Activated naive CD8-positive, alpha-beta T cell treated with anti-CD3 and anti-CD28 coated beads for 36 hours (primary cell): ENCODE measurements at places on chromosomes 2 and 18. TPM values are rescaled to one million over a fixed set of nuclear protein-coding genes. Genes with fewer than 3 reads are reported as not detected.

The SLC8A1 gene
- total RNA-seq: 0.22 TPM

The GALR1 gene
- not detected for total RNA-seq

DNA sequence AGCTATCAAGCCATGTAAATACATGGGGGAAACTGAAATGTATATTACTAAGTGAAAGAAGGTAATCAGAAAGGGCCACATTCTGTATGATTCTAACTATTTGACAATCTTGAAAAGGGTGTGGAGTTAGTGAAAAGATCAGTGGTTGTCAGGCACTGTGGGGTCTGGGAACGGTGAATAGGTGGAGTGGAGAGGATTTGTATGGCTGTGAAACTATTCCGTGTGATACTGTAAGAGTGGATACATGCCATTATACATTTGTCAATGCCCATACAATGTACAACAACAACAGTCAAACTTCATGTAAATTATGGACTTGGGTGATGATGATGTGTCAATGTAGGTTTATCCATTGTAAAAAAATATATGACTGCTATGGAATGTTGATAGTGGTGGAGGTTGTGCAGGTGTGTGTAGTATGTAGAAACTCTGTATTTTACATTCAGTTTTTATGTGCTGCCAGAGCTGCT lies 1116.2 kb downstream of the SUCLG1 start:
- DNase-seq: no peak

DNA sequence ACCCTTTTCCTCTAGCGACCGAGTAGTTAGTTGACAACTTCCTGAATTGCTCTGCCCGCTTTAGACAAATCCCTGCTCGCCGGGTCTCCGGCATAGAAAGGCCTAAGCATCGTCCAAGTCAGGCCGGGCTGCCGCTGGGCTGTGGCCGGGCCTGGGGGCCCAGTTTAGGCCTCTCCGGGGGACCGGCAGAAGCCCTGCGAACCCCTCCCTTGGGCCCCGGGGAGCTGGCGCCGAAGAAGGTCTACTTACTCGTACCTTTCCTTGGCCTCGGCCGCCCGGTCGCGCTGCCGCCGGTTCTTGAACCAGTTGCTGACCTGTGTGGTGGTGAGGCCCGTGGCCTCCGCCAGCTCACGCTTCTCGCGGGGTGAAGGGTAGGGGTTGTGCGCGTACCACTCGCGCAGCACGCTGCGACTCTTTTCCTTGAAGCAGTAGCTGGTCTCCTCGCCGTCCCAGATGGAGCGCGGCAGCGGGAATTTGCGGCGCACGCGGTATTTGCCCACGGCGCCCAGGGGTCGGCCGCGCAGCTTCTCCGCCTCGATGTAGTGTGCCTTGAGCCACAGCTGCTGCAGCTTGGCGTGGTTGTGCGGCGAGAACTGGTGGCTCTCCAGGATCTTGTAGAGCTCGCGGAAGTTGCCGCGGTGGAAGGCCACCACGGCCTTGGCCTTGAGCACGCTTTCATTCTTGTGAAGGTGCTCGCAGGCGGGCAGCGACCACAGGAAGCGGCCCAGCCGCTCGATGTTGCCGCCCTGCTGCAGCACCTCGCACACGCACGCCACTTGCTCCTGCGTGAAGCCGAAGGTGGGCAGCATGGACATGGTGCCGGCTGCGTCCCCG lies 739 bp downstream of the SIX2 start:
- no peak for DNase-seq

GRCh38 chr18:13271302-13271911 lies 52.8 kb downstream of the LDLRAD4 start:
- no peak for DNase-seq

- DNase-seq: no peak
Measured at GRCh38 chr18:47250391-47251046, 941 bp downstream of the SKOR2 start.

DNA sequence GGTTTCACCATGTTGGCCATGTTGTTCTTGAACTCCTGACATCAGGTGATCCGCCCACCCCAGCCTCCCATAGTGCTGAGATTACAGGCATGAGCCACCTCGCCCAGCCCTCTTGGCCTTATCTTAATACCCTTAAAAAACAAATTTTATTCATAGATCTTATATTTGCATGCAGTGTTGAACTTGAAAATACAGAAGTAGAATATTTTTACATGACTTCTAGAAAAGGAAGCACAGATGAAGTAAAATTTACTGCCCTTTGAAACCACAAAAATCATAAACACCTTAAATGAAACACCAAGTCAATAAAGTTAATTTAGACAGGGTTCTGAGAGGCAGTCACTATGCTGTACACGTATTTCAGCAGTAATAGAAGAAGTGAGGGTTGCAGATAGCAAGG lies 145.7 kb downstream of the CERS6 start:
- no peak for DNase-seq

DNA sequence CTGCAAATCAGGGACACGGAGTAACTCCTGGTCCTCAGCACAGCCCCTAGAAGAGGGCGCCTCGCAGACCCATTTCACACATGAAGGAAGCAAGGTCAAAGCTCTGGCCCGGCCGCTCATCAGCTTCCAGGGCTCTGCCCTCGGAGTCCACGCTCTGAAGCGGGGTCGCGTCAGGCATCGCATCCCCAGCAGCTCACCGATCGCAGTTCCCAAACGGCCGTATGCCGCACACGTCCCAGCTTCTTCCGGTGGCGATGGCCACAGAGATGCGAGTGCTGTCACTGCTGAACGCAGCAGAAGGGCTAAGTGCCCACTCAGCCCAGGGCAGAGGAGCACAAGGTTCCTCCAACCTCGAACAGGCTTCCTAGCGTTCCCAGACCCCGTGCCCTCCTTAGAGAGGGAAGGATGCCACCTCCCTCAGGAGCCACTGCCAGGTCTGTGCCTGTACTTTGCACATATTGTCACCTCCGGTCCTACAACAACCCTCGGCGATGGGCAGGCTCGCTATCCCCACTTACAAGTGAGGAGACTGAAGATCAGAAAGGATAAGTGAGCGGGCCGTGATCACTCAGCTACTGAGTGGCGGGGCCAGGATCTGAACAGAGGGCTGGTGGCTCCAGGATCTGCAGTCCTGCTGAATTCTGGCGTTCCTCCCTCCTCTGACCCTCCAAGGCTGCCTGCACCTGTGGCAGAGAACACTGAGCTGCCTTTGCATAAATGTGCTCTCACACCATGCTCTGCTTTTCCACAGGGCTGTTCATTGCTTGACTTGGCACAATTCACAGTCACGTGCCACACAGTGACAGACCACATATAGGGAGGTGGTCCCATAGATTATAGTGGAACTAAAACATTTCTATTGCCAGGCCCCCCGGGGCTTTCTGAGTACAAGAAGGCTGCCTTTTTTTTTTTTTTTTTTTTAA lies 71.4 kb downstream of the COPS8 start:
- DNase-seq: no peak

- no peak for DNase-seq
Measured at GRCh38 chr2:221915926-221916325, 343.8 kb upstream of the EPHA4 start.
